Activated CD4-positive, alpha-beta T cell treated with anti-CD3 and anti-CD28 coated beads, Interleukin-2, amount 10 ng/mL, durations not matched to agents 24 days and 14 days (primary cell): ENCODE measurements at places on chromosomes 13 and 19. TPM values are rescaled to one million over a fixed set of nuclear protein-coding genes. Genes with fewer than 3 reads are reported as not detected.

TLE6 gene
- total RNA-seq, result 1.1 and 1.3 TPM in 2 replicates

CEACAM18 gene
- total RNA-seq, result not detected in 2 replicates

CCDC169 gene
- total RNA-seq, result 0.35 and 0.50 TPM in 2 replicates

LMTK3 gene
- total RNA-seq, result 3.0 and 3.6 TPM in 2 replicates

CCDC8 gene
- not detected in 2 replicates for total RNA-seq

MAG gene
- total RNA-seq, result 0.17 TPM in 1 of 2 replicates, not detected in the other

KANK2 gene
- total RNA-seq, result 3.0 and 3.3 TPM in 2 replicates

FBN3 gene
- total RNA-seq, result not detected in 2 replicates

LIM2 gene
- total RNA-seq, result 0.24 TPM in 1 of 2 replicates, not detected in the other
